ENCODE measurements at places on chromosomes 2 and 18.

DNA sequence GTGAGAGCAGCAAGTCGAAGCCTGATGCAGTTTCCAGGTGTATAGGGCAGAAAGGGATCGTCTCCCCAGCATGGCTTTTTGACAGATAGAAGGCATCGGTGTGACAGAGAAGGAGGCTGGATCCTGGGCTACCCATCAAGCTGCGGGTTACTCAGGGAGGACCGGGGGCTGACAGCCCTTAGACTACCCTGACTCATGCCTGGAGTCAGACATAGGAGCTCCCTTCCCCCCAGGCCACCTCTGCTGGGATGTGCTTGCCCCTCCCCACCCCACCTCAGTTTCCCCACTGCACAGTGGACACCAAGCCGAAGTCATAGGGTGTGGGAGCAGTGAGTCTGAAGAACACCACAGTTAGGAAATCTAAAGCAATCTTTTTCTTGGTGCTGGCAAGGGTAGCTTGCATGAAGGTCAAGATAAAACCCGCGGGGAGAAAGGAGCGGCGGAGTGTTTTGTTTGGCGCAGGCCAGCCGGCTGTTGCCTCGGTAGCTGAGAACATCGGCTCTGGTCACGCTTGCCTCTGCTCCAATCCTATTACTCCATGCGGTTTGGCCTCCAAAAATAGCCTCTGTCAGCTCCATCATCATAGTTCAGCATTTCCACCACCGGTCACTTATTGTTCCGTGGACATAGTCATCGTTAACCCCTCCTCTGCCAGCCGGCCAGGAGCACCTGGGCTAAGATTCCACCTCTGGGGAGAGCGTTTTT is 169.2 kb upstream of the GLI2 start:
- no peak for DNase-seq

GRCh38 chr2:8577573-8577972 is 104.3 kb upstream of the ID2 start:
- DNase-seq: no peak

- DNase-seq: no peak
Measured at GRCh38 chr2:98541906-98542305, 66.4 kb downstream of the COA5 start.

GRCh38 chr18:63477200-63477599 is 442 bp downstream of the SERPINB5 start:
- DNase-seq: no peak

DNA sequence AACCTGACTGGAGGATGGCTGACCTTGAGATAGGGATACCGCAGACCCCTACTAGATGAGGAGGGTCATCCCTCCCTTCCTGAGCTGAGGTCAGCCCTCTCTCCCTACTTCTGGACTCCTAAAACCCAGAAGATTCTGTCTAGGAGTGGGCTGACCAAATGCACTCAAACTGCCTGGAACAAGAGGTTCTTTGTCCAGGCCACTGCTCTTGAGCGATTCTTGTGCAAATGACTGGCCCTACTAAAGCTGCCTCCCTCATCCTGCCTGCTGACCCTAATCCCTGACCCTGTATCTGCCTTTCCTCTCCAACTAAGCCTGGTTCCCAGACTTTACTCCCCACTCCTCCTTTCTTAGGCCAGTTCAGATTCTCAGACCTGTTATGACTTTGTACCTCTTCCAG is 56.2 kb downstream of the EFR3B start:
- no peak for DNase-seq

- DNase-seq: no peak
Measured at GRCh38 chr2:220134756-220135534, 507.5 kb downstream of the SLC4A3 start.

DNA sequence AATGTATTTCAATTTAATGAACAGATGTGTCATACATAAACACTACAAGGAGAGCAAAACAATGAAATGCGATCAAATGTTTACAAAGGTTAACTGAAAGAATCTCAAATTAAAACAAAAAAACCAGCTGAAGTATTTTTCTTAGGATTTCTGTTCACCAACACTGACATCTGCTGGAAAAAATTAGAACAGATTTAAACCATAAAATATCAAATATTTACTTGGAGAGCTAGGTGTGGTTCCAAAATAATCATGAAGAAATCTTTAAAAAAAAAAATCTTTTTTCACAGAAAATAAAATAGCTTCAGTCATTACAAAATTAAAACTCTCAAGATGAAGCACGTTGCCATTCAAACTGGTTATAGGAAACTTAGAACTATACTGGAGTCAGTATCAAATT is 13.8 kb downstream of the MMADHC start:
- no peak for DNase-seq

DNA sequence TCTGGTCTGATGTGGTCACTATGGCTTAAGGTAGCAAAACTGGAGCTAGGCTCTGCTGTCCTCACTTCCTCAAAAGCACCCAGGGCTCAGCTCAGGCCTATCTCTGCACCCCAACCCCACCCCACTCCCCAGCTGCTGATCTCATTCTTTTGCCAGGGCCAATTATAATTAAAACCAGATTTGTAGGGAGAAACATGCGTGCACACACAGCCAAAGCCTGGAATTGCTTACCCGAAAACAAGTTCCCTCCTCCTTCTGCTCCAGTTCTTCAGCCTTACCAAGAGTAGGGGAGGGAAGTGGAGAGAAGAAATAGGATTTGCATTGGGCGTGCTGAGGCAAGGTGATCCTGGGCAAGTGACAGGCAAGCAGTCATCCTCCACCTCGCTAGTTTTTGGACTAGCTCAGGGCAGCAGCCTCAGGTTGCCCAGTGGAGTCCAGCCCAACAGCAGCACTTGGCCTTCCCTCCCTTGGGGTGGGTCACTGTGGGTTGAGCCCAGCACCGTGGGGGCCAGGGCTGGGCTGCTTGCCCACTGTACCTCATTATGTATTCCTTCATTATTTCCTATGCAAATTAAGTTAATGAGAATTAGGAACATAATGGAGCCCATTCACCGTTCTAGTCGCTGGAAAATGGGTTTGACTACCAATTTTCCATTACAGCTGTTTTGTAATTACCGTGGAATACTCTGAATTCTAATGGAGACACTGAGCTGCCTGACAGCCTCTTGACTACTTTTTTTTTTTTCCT is 199.1 kb upstream of the CELF4 start:
- no peak for DNase-seq

- no peak for DNase-seq
Measured at GRCh38 chr2:71844967-71845366, 302.7 kb downstream of the CYP26B1 start.

DNA sequence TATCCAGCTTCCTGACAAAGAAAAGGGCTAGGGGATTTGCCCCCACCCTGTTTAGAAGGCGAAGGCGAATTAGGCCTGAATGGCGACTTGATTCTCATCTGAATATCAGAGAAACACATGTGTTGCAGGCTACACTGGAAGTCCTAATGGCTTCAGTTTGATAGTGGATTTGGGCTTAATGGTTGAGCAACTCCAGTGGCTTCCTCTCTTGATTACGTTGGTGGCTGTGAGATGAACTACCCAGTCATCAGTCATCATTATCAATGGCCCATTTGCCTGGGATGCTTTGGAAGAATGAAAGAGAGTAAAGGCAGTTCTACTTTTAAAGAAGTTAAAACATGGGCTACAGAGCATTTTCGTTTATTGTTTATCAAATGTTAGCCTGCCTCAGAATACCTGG is 60.9 kb upstream of the IL1R1 start:
- no peak for DNase-seq

GRCh38 chr18:79736230-79736629 is 56.6 kb downstream of the CTDP1 start:
- DNase-seq: no peak

DNA sequence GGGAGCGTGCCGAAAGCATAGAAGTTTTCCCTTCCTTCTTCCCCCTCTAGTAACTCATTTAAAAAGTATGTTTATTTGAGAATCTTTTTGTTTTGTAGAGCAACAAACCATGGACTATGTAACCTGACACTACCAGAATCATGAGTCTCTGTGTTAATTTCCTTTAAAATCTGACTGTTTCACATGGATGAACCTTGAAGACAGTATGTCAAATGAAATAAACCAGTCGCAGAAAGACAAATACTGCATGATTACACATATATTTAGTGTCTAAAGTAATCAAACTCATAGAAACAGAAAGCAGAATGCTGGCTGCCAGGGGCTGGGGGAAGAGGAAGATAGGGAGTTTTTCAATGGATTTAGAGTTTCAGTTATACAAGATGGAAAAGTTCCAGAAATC is 32.3 kb downstream of the PTPN2 start:
- no peak for DNase-seq

GRCh38 chr2:78521938-78522337 is 503.6 kb upstream of the REG3G start:
- DNase-seq: no peak

- DNase-seq: no peak
Measured at GRCh38 chr2:128439791-128440665, 121.4 kb upstream of the HS6ST1 start.

GRCh38 chr2:158997037-158997790 is 28.8 kb downstream of the TANC1 start:
- no peak for DNase-seq

- no peak for DNase-seq
Measured at GRCh38 chr2:180604077-180604476, 376.3 kb upstream of the UBE2E3 start.

GRCh38 chr2:168920504-168921157 is 19.5 kb downstream of the G6PC2 start:
- DNase-seq: no peak

DNA sequence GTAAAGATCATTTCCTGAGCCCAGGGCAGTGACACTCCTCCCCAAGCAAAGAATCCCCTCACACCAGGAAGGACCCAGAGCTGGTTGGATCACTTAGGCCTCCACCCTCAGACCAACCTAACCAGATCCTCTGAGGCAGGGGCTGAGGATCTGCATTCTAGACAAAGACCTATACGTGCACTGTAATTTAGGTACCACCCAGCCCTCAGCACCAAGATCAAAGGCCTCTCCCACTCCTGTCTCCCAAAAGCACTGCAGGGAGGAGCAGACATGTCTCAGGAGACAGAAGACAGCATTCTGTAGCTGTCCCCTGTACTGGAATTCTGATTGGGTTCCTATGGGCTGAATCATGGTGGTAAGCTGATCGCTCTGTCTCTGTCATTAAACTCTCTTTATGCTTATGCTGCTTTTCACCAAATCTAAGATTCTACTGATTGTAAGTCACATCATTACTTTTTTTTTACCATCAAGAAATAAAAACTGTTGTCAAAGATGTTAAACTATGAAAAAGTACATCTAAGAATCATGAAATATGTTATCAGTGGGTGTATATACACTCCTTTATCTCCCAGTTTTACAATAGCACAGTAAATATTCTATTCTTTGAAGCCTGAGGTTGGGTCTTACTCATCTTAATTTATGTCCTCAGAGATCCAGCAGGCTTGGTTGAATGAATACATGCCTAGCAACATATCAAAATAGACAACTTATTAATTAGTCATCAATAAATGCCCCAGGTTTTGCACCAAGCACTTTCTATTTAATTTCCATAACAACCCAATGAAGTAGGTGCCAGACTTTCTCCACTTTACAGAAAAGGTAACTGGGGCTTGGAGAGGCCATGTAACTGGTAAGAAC is 28.3 kb downstream of the MCFD2 start:
- DNase-seq: no peak

GRCh38 chr2:48279344-48280090 is 250.4 kb upstream of the STON1 start:
- no peak for DNase-seq

DNA sequence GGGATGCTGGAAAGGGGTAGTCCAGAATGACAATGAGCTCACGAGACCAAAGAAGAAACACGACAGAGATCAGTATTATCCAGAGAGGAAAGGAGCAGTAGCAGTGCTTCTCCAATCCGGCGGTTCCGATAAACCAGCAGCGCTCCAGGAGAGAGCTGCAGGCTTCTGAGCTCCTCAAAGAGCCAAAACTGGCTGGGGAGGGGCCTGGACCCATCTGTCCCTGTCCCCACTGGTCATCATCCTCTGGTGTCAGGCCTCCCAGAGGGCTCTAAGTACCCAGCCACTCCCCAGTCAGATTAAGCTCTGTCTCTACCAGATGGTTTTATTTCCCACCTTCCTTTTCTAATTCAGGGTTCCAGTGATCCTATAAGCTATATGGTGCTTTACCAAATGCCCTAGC is 23.2 kb downstream of the DNAJC27 start:
- DNase-seq: no peak

GRCh38 chr2:106563195-106563594 is 76.0 kb downstream of the CD8B2 start:
- DNase-seq: no peak

DNA sequence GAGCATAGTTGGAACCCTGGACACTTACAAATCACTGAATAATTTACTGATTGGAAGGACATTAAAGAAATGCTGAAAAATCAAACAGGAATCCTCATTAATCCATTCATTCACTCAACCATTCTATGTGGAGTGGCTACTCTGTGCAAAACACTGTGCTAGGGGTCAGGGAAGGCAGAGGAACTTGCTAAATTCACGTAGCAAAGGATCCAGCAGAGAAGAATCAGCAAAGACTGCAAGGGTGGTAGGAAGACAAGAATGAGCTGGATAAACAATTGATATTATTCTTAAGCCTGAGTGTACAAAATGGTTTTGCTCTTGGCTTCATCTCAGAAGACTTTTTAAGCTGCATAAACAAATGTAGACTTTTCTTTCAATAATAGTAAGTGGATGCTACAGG is 164.3 kb upstream of the CAVIN2 start:
- no peak for DNase-seq

- no peak for DNase-seq
Measured at GRCh38 chr2:59798687-59799232, 754.7 kb downstream of the BCL11A start.

DNA sequence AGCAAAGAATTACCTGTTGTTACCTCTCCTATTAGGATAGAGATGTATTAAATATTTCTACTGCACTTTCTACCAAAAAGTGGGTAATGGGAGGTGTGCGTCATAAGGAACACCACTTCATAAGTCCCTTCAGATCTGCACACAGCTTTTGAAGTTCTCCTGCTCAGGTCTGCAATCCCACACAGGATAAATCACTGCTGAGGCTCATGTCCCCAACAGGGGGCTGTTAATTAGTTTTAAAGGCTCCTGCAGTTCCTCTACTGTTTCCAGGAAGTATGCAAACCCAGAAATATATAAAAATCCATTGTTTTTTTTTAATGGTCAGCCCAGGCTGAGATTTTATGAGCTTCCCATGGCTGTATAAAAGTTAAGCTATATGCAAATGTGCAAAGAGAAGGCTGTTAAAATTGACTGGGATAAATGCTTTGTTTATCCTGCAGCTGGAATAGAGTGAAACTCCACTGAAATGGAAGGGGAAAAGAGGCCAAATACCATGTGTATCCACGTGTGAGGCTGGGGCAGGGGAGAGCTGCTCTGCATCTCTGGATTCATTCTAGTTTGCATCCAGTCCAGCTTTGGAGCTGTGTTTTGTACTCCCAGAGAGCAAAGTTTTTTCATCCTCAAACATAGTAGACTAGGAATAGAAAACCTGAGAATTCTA is 903.7 kb downstream of the TDRD15 start:
- DNase-seq: no peak

Data from esophagus squamous epithelium (tissue), 5 donors.